Right ventricle myocardium inferior (tissue), 1 donor: ENCODE measurements at places on chromosomes 7 and 10.

DNA sequence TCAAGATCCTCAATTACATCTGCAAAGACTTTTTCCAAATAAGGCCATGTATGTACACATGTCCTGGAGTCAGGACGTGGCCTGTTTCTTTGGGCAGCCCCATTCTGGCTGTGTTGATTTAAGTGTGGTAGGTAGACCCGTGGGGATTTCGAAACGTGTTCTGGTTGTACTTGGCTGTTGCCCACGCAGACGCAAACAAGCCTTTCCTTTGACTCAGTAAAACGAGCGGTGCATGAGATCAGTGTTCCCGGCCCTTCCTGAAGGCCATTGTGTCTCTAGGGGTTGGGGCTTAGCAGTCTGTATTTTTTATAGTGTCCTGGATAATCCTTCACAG lies 64.8 kb upstream of the DNAJB6 start:
- peak; percentile 74 for DNase-seq

- no peak for DNase-seq
These were observed 63.5 kb downstream of the COBL start for GRCh38 chr7:51253157-51253556.

- no peak for DNase-seq
These were observed 50.4 kb downstream of the ADRA2A start for GRCh38 chr10:111127081-111127848.

DNA sequence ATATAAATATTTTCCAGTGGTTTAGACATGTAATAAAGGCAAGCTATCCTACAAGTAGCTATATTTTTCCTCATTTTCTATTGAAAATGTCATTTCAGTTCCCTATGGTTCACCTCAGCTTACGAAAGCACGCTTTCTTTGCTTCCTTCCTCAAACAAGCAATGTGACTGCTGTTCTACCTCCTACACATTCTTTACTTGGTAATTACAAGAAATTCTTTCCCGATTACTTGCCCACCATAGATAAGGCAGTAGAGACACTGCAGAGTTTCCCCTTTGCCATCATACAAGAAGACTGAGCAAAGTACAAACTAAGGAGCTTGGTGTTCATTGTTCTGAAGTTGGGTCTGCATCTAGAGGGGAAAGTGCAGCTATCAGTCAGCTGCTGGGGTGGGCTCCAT lies 249.4 kb downstream of the CRPPA start:
- DNase-seq, result no peak

DNA sequence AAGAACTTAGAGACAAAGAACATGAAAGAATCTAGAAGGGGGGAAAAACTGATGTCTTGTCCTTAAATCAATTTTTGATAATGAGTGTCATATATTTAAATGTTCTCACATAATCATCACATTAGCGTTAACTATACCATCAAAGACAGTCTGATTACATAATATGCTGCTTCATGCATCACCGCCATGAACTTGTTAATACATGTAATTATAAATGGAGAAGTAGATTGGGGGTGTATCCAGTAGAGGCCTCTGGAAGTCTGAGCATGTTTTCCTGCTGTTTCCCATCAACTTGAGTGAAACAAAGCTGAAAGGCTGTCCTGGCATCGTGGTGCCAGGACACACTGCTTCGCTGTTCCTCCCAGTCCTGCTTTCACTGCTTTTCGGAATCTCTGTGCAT lies 48.2 kb downstream of the PRLHR start:
- no peak for DNase-seq

- no peak for DNase-seq
These were observed 57.4 kb downstream of the EEPD1 start for GRCh38 chr7:36210291-36210922.

- DNase-seq, result no peak
These were observed 989 bp downstream of the ERLIN1 start for GRCh38 chr10:100184840-100185239.

- no peak for DNase-seq
These were observed 135.9 kb downstream of the PARD3 start for GRCh38 chr10:34679177-34679576.

DNA sequence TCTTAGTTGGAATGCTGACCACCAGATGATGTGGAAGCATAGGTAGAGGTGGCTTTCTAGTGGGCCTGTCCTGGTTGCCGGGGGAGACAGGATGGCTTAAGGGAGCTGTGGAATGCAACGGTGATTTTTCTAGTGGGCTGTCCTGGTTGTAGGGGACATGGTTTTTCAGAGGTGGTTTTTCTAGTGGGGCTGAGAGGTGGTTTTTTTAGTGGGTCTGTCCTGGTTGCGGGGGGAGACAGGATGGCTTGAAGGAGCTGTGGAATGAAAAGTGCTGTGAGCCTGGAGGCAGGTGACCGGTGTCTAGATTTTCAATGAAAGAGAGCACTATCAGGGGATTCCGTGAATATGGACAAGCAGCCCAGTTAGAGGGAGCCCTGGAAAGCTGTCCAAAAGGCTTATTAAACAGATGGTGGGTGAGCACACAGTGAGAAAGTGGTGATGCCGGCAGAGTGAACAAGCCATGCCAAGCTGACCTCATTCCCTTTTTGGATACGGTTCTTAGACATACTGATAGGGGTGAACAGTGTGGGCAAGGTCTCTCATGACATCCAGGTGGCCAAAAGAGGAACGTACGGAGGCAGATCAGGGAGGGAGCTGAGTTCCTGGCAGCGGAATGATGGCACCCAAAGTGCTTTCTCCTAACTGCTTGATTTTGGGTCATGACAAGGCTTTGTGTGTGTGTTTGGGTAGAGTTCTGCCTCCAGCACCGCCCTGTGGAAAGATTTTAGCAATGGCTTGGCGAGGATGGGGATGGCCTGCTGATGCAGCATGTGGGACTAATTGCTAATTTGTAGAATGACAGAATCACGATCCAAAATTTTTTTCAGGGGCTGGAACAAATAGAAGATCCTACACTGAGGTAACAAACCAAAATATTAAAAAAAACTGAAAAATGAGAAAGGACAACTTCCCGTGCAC lies 126.6 kb downstream of the TMEM178B start:
- DNase-seq, result no peak

DNA sequence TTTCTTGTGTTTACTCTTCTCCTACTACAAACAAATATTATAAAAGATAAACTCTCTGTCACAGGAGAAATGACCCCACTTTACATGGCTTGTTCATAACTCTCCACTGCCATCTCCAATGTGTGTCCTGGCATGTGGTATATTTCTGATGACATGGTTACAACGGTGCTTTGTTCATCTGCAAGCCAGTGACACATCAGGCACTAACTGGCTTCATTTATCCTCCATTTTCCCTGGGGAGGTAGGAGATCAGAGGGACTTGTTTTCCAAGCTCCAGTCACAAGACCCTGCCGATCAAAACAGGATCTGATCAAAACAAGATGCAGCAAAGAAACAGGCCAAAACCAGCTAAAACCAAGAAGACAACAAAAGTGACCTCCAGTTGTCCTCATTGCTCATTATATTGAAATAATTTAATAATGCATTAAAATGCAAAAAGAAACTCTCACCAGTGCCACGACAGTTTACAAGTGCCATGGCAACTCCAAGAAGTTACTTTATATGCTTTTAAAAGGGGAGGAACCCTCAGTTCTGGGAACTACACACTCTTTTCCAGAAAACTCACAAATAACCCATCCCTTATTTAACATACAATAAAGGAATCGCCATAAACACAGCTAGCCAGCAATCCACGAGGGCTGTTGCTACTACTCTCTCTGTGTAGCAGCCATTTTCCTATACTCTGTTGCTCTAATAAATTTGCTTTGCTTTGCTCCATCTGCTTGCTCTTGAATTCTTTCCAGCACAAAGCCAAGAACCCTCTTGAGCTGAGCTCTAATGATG lies 224.2 kb downstream of the XPNPEP1 start:
- DNase-seq, result no peak

DNA sequence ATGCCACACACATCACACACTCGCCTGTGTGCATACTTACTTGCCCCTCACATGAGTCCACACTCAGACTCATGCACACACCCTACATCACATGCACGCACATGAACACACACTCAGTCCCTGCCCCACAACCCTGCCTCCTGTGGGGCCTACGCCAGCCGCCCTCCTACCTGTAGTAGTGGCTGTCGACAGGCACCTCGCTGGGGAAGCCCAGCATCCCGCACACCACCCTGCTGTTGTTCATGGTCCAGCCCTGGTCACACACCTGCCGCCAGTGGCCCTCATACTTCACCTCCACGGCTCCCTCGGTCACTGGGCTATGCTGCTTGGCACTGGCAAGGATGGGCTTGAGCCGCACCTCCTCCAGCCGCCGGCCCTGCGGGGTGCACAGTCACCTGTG lies 7.2 kb downstream of the LOXL4 start:
- DNase-seq, result no peak

DNA sequence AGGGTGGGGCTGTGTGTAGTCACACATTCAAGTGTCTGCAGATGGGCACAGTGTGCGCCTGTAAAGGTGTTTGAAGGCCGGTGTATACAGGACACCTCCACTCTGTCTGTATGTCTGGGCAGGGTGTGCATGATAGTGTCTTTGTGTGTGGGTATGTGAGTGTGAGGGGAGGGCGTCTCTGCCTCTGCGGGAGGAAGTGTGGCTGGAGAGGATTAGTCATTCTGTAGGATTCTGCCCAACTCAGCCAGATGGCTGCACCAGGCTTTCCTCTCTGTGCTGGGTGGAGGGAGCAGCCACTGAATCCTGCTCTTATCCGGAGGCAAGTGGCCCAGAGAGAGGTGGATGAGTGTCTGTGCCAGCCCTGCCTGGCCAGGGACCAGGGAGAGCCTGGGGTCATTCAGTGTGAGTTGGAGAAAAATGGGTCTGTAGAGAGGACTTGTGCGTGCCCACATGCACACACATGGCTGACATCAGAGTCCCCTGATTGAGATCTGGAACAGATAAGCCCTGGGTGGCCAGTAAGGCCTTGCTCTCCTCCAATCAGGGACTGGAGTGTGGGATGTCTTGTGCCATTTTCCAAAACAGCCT lies 1.7 kb downstream of the SFXN3 start:
- DNase-seq, result no peak

- DNase-seq, result no peak
These were observed 670 bp downstream of the RCC1L start for GRCh38 chr7:75072981-75073283.

DNA sequence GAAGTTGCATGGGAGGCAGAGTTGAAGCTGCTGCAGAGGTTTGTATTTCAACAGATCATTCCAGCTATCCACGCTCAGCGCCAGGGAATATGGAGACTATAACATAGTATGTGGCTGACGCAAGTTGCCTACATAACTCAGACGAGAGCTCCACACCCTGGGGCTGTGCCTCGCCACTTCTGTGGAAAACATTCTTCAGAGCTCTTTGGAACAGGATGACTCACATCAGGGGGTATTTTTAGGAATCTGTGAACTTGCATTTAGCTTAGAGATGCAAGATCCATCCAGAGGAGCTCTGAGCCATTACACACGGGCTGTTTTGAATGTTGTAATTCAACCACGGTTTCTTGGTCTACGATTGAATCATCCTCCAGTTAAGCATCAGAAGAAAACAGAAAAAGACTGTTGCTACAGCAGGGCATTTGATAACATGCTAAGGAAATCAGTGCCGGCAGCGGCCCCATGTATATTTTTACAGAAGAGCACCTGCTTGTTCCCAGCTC lies 481.5 kb upstream of the AKR1E2 start:
- DNase-seq, result peak; percentile 72

DNA sequence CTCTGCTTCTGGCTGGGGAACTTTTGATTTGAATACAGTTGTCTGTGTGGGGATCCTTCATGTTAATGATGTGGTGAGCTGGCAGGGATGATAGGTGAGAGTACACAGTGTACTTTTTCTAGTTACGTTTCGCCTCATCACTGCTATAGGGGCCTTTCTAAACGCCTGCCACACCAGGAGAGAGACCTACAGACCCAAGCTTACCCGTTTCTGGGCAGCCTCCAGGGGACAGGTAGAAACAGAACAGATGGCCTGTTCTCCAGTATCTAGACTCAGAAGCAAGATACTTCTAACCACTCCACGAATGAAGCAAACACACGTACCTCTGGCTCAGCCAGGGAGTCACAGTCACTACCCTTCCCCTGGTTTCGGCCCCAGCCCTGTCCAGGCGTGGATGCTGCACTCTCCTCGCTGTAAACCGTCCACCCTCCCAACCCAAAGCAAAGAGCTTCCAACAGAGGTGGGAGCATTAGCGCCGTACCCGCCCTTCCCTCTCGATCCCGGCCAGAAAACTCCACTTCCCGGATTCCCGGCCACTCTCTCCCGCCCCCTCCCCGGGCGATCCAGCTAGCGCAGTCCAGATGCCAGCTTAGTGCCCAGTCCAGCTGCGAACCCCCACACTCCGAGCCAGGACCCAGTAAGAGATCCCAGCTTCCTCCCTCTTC lies 1.2 kb downstream of the CCDC6 start:
- DNase-seq, result no peak

DNA sequence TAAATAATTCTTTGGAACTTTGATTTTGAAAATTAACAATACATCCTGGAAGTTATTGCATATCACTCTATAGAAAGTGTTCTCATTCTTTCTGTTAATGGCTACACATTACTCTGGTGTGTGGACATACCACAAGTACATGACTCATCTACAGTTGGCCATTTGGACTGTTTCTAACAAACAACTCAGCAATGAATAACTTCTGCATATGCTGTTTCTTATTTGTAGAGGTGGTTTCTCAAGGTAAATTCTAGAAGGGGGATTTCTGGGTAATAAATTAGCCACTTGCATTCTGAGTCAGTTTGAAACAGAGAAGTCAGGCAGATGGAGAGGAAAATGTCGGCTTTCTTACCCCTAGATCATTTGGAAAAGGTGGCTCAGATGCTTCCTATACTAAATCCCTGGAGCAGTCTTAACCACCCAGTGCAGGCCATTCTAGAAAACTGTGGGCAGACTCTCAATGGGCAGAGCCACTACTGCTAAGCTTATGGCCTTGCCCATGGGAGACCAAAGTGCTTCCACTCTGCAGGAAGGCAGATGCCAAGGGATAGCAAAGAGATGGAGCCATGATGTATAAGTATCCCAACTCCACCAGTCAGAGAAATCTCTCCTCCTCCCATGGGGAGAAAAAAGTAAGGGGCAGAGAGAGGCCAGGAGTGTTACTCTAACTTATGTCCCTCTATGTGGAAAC lies 194.0 kb upstream of the PLPP4 start:
- DNase-seq, result no peak

- DNase-seq, result no peak
These were observed 138.4 kb downstream of the ST7 start for GRCh38 chr7:117091721-117092120.

- DNase-seq, result no peak
These were observed 96.1 kb downstream of the FAM107B start for GRCh38 chr10:14678637-14679036.

DNA sequence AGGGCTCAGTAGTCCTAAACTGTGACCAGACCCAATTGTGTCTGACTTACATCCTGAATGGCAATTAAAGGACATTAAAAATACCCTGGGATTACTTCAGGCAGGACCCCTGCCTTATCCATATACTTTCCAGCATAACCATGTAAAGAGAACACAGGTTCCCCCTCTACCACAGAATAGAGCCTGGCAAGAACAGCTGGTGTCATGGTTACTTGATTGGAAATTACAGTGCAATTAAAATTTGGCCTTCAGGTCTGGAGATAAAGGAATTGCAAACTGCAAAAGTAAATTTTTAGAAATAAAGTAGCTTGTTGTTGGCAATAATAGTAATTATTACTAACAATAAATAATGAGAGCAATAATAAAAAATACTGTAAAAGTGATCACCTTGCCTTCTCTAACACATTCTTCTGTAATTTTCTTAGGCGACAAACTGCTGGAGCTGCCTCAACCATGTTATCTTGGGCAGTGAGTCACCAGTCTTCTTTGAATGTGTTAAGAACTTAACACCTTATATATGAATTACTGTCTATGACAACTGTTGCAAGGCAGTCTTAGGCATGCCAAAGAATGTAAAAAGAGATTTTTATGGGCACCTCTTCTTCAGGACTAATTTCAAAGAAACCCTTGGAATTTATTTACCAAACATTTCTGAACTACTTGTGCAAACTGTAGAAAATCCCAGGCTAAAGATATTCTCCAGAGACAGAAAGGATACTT lies 53.7 kb downstream of the HIBADH start:
- no peak for DNase-seq
